ENCODE measurements at places on chromosomes 16 and 17.

GRCh38 chr16:85473323-85473722, 139.8 kb upstream of the GSE1 start:
- DNase-seq, result no peak

DNA sequence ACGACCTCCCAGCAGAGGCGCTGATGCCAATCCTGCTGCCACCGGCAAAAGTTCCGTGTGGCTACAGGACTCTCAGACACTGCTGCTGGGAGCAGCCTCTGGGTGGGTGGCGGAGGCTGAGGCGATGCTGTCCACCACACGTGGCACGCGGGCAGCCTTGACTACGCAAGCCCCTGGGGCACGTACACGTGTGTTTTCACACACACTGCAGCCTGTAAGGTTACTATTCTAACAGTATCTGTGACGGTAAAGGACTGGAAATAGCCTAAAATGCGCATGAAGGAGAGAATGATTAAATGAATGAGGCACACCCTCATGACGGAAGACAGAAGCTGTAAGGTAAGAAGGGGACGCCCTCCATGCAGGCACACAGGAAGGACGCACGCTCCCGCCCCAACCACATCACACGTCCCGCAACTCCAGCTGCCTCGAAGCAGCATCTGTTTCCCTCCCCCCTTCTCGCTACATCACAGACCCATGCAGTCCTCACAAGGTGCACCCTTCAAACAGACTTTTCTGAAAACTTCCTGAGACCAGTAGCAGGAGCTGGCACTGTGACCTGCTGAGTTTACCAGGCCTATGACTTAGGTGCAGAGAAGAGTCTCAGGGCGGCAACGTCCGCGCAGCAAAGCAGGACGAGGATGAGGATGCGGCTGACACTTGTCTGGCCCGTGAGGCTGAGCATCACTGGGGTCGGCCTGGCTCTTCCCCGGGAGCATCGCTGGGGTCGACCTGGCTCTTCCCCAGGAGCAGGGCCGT, 28.7 kb upstream of the FASN start:
- peak; percentile 92 for DNase-seq

GRCh38 chr17:77316191-77316641, 175.4 kb downstream of the SEC14L1 start:
- DNase-seq, result no peak

DNA sequence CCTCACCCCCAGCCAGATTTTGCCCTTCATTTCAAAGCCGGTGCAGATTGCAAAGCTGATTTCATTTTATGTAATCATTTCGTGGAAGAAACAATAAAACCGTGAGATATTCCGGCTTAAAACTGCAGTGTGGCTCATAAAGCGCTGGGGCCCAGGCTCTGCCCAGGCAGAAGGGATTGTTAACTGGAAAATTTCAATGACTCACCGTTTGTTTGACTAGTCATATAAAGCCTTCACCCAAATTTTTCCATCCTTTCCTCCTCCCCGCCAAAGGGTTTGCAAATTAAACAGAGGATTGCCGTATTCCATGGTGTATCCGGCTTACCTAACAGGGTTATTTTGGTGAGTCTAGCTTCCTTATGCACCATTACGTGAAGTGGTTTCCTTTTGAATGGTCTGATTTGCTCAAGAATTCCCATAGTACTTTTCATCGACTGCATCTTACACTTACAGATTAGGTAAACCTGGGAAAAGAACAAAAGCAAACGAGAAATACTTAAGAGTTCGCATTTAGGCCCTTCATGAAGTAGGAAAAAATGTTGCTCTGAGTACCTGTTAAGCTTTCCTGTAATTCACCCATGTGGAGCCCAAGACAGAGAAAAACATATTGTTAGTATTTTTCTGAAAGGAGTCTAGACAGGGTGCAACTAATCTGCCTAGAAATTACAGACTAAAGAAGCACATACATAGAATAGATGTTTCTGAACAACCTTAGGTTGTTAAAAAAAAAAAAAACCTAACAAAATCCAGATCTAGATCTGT, 949 bp upstream of the GSPT1 start:
- no peak for DNase-seq

- no peak for DNase-seq
These were observed 186.3 kb upstream of the NLRP1 start for GRCh38 chr17:5770441-5771270.

- DNase-seq, result no peak
These were observed 81.6 kb upstream of the CACNG3 start for GRCh38 chr16:24174504-24174903.

- no peak for DNase-seq
These were observed 77.6 kb upstream of the GSE1 start for GRCh38 chr16:85535352-85536072.

DNA sequence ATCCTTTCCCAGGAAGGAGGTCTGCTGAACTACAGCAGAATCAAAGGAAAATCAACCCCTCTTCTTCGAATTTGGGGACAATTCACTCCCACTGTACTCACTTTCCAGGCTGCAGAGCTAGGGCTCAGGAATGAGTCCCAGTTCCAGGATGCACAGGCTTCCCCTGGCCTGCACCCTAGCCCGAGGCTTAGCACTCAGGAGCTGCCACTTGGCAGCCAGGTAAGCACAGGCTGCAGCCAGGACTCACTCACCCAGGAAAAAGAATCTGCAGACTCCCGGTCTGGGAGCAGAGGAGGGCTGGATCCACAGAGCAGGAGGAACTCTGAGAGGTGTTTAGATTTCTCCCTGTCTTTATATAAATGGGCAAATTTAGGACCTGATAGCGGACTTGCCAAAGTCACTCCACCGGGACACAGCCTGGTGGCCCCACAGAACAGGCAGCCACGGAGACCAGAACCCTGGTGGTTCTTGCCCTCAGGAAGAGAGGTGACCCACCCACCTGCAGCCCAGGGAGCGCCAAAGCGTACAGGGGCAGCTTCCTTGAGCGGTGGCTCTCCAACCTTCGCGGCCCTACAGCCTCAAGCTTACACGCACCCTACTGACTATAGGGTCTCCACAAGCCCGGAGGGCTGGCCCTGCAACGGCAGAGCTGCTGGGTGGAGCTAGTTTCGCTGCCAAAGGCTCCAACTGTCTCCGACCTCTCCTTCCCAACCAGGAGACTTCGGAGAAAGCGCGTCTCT, 4.8 kb downstream of the CBLN1 start:
- DNase-seq, result no peak

GRCh38 chr17:35129973-35130351, 8.5 kb downstream of the FNDC8 start:
- no peak for DNase-seq

- DNase-seq, result no peak
These were observed 132.9 kb upstream of the ANKFN1 start for GRCh38 chr17:56020369-56020768.

- DNase-seq, result no peak
These were observed 2.5 kb upstream of the MAP3K14 start for GRCh38 chr17:45319239-45319703.

DNA sequence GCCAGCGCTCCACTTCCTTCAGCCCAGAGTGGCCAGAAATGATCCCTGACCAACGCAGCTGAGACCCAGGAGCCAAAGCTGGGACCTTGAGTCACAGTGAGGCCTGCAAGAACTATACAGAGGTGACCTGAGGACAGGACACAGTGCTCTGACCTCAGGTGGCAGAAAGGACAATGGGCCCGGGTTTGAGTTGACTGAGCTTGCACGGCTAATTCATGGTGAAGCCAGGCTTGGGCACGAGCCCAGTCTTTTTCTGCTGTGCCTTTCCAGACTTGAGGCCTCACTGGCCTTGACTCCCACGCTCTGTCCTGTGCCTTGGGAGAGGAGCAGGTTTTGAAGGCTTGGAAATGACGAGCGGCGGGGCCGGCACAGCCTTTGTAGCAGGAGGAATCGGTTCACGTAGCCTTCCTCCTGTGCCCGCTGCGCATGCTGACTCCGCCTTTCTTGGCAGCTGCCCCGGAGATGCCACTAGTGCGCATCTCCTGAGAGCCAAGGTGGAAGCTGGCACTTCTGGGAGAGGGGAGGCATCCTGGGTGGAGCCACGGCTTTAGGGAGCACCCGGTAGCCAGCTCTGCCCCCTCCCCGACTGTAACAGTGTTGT, 34.9 kb downstream of the NDEL1 start:
- DNase-seq, result no peak

DNA sequence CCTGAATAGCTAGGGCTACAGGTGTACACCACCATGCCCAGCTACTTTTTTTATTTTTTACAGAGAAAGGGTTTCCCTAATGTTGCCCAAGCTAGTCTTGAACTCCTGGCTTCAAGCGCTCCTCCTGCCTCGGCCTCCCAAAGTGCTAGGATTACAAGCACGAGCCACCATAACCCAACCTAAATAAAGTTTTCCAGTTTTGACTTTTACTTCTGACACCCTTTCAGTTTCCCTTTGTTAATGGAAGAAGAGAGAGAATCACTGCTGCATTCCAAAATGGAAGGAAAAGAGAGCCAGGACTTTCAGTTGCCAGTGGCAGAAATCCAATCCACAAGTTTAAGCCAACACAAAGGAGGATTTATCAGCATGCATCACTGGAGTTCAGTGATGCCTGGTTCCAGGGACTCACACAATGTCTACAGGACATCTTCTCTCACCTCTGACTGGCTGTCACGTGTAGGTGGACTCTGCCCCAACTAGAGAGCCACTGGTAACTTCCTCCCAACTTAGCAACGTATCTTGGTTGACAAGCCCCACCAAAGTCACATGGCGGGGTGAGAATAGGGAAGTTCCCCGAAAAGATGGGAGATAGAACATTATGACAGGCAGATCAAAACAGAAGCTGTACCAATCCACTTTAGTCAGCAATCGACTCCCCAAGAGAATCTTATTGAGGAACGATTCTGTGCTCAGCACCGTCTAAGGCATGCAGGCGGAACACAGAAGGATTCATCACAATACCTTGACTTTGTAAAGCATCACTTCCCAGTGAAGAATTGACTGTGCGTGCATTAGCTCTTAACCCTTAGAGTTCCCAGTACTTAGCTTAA, 46.5 kb downstream of the GAS7 start:
- DNase-seq, result no peak

Measured in T-helper 22 cell (primary cell).